Pons (tissue), 1 donor: ENCODE measurements at places on chromosomes 16 and 17.

- peak; percentile 73 for DNase-seq
Observed at GRCh38 chr16:82229800-82230619, 60.0 kb upstream of the MPHOSPH6 start.

DNA sequence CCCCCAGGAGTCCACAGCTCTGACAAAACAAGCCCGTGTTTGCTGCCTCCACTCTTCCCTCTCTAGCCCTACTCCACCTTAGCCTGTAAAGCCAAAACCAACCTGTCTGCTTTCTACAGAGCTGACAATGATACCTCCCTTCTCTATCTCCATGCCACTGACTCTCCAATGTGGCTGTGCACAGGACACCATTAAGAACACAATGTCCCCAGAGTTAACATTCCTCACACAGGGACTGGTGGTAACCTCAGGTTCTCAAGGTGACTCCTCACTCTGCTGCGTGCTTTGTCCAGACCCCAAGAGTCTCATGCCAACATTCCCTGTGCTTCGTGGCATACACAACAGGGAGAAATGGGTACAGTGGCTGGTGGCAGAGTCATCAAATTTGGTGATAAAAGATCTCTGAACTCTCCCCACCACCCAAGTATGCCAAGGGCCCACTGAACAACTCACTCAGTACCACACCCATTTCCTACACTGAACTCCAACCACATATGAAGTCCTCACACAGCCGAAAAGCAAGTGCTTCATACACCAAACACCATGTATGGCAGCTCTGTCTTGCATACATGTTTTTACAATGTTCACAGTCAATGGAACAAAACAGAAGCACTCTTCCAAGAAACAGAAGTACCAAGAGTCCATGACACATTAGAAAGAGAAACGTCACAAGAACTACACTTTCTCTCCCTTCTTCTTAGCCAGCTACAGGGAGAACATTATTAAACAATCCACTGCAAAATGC, 21.1 kb downstream of the CSNK2A2 start:
- DNase-seq, result no peak

- no peak for DNase-seq
Observed at GRCh38 chr17:72471296-72471695, 350.5 kb downstream of the SOX9 start.

DNA sequence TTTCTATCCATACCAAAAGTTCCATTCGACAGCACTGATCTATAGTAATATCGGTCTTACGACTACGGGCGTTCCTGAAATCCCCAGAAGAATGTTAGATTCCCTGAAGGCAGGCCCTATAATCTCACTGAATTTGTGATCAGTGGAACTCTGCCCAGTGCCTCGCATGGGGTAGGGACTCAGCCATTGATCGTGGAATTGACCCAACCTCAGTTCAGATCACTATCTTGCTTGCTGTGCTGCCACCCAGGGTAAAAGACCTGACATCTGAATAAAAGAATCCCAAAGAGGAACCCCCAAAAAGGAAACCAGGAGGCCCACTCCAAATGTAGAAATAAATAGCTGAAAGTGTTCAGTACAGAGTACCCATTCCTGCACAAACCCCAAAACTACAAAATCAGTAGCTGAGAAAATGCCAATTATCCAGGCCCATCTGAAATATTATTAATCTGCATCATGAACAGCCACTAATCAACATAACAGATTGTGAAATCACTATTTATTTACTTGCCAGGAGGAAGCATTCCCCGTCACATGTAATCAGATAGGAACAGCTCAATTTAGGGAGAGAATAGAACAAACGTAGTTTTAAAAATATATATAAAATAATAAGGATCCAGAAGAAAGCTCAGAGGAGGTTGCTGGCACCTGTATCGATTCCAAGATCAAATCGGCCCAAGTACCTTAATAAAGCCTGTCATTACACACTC, 221.9 kb downstream of the ZFHX3 start:
- no peak for DNase-seq

DNA sequence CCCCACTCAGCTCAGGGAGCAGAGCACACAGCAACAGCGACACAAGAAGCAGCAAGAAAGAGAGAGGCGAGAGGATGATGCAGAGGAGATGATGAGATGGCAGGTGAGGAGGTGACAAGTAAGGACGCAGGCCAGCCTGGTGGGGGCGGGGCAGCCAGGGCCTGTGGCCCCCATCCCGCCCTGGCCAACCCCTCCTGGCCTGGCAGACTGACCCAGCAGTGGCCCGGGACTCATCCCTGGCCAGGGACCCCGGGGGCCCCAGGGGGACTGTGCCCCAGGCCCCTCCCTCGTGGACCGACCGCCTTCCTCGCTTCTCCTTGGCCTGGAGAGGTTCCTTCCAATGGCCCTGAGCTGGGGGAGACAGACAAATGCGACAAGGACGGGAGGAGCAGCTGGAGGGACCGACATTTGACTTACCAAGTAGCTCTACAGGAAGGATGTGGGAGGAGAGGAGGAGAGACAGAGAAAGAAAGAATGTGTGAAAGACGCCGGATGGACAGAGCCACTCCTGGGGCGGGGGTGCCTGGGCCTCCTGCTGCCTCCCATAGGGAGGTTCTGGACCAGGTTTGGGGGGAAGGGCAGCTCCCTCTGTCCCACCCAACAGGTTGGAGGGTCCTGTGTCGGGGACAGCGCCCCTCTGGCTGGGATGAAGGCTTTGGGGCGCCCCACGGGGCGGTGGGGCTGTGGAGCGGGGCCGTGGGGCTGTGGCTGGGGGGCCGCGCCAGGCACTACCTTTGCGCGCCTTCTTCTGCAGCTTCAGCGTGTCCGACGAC, 6.8 kb downstream of the MTSS2 start:
- DNase-seq, result no peak

DNA sequence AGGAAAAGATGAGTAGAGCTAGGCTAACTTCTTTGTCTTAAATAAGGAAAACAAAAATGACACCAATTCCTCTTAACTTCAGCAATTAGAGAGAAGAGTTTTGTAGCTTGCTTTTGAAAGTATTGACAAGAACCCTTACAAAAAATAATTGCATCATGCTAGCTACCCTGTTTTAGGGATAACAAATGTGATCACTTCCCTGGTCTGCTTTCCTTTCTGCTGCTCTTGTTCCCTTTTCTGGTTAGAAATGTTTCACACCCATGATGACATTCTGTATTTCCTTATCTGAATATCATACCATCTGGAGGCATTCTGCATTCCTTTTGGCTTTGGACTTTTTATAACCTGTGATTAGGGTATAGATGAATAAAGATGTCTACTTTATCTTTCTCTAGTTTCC, 9.9 kb upstream of the SMIM36 start:
- no peak for DNase-seq

DNA sequence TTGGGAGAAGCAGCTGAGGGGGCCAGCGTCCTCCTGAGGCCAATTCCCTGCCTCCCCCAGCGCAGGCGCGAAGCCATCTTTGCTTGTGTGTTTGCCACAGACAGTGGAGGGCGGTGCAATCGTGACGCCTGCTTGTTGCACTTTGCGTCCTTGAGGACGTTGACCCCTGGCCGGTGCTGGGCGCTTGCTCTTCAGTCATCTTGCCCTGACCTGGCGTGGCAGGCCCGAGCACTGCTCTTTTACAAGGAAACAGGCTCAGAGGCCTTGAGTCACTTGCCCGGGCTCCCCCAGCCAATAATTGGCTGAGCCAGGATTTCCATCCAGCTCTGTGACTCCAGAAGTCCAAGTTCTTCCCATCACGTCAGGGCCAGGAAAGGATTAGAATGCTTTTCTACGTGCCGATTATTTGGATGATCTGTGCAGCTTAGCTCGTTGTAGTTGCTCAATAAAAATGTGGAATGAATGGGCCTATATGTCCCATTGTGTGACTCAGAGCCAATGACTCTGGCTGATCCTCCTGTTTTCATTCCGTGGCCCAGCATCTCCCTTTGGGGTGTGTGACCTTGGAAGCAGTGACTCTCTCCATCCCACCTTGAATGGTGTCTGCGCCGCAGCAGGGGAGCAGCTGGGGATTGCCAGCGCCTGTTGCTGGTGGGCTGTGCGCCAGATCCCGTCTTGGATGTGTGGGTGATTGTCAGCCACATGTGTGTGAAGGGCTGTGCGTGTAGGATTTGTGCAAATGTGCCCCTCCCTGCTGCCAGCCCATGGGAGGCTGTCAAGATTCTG, 214.1 kb downstream of the SEC14L1 start:
- DNase-seq, result no peak

GRCh38 chr17:6435968-6436367, 1.0 kb upstream of the AIPL1 start:
- peak; percentile 47 for DNase-seq

DNA sequence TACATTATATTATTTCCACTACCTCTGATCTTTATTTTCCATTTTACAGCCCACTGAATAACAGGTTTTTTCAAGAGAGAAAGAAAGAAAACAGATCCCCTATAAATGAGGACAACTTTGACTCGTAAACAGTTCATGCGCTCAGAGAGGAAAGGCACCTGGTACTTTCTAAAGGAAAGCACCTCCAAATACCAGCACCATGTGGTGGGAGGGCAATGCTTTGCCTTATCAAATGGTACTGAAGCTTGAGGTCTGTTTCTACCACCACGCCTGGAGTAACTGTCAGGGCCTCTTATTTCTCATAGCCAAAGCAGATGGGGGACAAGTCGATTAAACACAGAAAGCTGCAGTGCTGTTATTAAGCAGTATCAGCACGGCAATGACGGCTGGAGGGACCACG, 510.3 kb upstream of the ZFHX3 start:
- no peak for DNase-seq

DNA sequence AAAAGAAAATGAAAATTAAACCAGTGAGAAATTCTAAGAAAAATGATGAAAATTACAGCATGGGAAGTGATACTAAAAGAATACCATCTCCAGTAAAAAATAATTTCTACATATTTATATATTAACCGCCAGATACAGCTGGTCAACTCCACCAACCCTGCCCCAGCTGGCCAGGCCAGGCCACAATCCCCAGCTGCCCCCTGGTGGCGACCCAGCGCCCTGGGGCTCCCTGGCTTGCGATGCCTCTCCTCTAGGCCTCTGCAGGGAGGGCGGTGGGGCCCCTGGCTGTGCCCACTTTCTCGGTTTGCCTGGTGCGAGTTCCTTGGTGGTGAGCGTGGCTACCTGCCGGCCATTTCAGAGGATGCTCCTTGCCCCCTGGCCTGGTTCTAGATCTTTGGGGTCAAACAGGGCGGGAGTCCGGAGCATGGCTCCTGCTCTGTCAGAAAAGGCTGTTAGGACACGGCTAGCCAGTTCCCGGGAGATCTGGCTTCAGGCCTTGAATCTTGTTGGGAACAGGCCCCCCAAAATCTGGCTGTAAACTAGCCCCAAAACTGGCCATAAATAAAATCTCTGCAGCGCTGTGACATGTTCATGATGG, 14.5 kb downstream of the GLIS2 start:
- peak; percentile 49 for DNase-seq

DNA sequence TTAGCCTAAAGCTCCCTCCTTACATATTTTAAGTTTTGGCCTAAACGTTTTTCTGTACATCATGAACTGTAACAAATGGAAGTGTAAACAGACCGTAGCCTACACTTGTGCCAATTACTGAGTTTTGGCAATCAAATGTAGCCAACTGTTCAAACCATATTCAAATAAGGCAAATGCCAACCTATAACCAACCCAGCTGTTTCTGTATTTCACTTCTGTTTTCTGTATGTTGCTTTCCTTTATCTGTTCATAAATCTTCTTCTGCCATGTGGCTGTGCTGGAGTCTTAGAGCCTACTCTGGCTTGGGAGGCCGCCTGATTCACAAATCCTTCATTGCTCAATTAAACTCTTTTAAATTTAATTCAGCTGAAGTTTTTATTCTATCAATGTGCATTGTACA, 6.9 kb upstream of the C16orf78 start:
- no peak for DNase-seq

- no peak for DNase-seq
Observed at GRCh38 chr16:2477327-2477726, 2.4 kb downstream of the TBC1D24 start.

GRCh38 chr17:42266918-42267766, 9.0 kb downstream of the STAT5B start:
- no peak for DNase-seq

- no peak for DNase-seq
Observed at GRCh38 chr17:31880311-31880710, 21.2 kb downstream of the UTP6 start.

GRCh38 chr16:89123001-89123830, 29.6 kb downstream of the ACSF3 start:
- no peak for DNase-seq

GRCh38 chr17:72858826-72859495, 233.5 kb downstream of the SLC39A11 start:
- DNase-seq, result no peak

GRCh38 chr16:67384778-67385510, 8.4 kb downstream of the TPPP3 start:
- no peak for DNase-seq

DNA sequence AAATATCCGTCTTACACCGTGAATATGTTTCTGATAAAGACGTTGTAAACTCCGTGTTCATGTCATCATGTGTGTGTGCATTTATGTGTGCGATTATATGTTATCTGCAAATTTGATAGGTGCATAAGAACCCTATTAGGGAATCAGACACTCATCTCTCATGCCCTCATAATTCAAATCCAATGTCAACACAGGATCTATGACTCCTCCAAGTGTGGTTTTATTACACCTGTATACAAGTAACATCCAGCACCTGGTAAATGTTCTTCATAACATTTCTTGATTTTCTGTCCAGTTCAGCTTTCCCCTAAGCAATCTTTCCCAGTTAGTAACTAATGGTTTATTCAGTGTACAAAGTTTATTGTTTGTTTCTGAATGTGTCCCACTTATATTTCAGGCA, 681.9 kb downstream of the CDH11 start:
- DNase-seq, result no peak

GRCh38 chr17:49180303-49180702, 30.1 kb downstream of the GNGT2 start:
- peak; percentile 51 for DNase-seq

GRCh38 chr17:28196636-28197035, 122.4 kb upstream of the TMEM97 start:
- no peak for DNase-seq

DNA sequence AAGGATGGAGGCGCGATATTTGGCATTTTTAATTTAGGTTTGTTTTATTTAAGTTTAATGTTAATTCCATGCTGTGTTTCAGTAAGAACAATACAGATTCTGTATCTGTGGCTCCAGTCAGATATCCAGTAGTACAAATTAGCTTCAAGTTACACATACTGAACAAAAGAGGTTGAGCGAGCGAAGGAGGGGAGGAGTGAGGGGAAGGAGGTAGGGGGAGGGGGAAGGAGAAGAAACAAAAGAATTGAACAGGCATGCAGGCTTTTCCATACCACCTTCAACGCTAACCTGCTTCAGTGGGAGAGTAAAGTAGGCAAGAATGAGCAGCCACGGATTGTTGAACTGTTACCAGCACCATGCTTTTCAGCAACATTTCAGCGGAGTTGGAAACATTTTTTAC, 55.5 kb downstream of the YWHAE start:
- no peak for DNase-seq

DNA sequence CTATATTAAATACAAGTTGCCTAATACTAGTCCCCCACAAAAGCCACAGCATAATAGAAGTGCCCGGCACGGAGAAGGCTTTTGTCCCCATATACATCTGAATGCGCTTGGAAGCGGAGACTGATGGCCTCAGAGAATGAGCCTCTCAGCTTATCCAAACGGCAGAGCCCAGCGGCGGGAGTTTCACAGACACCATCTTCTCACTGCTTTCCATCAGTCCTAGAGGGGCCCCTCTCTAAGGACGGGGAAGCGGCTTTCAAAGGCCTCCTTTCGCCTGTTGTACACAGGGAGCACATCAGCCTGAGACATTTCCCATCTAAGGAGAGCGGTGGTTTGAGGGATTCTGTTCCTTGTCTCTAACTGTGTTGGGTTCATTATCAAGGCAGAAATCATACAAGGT, 16.9 kb downstream of the NXN start:
- DNase-seq, result no peak

- no peak for DNase-seq
Observed at GRCh38 chr16:2516391-2517240, 2.9 kb downstream of the ATP6V0C start.

- no peak for DNase-seq
Observed at GRCh38 chr17:63450551-63450950, 4.4 kb upstream of the CYB561 start.
